Stimulated activated CD4-positive, alpha-beta T cell treated with anti-CD3 and anti-CD28 coated beads, Interleukin-12 subunit alpha, Interleukin-12 subunit beta, amount 100 ng/mL, for 24 hours (primary cell): ENCODE measurements at places on chromosomes 16 and 17.

DNA sequence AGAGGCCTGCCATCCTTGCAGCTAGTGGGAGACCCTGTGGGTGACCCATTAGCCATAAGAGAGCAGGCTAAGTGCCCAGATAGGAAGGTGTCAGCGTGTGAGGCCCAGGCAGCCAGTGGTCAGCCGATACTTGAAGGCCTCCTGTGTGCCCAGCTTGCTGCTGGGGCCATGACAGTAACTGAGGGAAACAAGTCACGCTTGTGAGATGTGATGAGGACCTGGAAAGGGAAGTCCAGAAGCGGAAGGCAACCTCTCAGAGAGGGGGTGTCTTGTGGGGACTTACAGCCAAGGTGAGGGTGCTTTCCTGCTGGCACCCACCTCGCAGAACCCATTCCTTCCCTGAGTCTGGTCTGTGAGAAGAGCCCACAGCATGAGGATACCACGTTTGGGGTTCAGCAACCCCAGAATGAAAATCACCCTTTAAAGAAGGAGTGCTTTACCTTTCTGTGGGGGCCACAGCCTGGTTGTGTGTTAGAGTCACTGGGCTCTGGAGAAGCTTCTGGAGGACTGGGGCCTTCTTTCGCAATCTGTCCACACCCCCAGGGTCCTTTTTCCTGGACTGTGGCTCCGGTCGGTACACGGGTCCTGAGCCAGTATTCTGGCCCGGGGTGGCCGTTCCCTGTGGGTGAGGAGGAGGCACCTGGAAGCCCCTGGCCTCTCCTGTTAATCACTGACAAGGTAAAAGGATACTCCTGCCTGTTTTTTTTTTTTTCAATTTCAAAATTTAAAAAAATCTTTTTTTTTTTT lies 53.9 kb downstream of the PLCG2 start:
- DNase-seq: no peak

DNA sequence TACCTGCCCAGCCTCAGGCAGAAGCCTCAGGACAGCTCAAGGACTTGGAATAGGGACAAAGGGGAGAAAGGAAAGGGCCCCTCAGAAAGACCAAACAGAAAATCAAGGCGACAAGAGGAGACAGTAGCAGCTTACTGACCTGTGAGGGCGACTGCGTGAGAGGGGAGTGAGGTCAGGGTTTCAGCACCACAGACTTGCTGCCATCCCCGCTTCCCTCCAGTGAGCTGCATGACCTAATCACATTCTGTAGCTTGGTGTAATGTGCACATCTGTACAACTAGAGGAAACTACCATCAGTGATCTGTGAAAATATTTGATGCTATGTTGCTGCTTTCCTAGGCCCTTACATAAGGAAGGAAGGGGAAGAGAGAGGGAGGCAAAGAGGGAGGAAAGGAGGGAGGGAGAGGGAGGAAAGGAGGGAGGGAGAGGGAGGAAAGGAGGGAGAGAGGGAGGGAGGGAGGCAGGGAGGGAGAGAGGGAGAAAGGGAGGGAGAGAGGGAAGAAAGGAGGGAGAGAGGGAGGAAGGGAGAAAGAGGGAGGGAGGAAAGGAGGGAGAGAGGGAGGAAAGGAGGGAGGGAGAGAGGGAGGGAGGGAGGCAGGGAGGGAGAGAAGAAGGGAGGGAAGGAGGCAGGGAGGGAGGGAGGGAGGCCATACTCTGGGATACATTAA lies 404.9 kb upstream of the CDH5 start:
- DNase-seq: no peak

DNA sequence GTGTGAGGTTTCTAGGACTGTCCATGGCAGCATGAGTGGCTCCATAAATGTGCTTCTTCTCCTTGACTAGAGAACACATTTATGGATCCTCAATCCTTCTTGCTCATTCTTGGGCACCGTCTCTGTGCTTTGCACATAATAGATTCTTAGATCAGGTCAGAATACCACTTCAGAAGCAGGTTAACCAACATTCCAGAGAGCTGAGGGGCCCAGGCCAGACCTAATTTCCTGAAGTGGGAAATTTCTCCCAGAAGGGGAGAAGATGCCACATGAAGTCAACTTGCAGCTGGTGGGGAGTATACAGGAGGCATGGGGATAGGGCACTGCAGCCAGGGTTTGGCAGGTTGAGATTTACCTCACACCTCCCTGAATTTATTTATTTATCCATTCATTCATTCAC lies 24.4 kb upstream of the VAT1L start:
- DNase-seq: no peak

- no peak for DNase-seq
Observed at GRCh38 chr16:75258807-75259141, 7.3 kb upstream of the BCAR1 start.

GRCh38 chr17:81265576-81265975 lies 26.5 kb downstream of the NDUFAF8 start:
- no peak for DNase-seq

GRCh38 chr16:47716571-47716970 lies 255.4 kb downstream of the PHKB start:
- DNase-seq: no peak

DNA sequence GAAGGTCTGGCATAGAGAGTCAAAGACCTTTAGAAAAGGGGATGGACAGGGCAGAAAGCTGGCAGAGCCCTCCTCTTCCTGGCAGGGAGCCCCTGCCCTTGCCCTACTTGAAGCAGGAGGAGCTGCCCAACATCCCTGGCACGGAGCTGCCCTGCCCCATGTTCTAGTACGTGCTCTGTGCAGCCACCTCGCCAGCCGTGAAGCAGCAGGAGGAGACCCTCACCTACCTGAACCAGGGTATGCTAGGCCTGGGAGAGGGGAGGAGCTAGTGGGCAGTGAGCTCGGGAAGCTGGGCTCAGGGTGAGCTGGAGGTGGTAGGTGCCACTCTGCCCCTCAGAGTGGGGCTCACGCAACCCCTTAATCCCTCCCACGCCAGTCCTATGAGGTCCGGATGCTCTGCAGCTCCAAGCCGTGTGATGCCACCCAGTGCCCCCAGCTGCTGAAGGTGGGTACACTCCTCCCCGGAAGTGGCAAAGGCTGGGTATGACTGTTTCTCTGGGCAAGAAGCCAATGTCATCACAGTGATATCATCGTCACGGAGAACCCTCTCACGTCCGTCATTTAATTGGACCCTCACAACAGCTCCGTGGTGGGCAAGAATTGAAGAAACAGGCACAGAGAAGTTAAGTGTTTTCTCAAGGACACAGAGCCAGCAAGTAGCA lies 12.7 kb upstream of the STAC2 start:
- DNase-seq: peak; percentile 32

- no peak for DNase-seq
Observed at GRCh38 chr17:45372325-45372869, 55.6 kb upstream of the MAP3K14 start.

DNA sequence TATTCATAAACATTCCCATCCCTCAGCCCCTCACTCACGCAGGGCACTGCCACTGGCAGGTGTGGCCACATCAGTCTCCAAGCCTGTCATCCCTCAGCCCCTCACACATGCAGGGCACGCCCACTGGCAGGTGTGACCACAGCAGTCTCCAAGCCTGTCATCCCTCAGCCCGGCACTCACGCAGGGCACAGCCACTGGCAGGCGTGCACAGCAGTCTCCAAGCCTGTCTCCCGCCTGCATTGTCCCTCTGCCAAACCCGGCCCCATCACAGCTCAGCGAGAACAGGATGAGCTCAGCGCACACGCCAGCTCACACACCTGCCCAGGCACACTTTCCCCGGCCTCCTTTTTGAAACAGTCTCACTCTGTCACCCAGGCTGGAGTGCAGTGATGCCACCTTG lies 11.4 kb upstream of the KREMEN2 start:
- DNase-seq: no peak

GRCh38 chr17:17043461-17044271 lies 1.4 kb downstream of the MPRIP start:
- no peak for DNase-seq

DNA sequence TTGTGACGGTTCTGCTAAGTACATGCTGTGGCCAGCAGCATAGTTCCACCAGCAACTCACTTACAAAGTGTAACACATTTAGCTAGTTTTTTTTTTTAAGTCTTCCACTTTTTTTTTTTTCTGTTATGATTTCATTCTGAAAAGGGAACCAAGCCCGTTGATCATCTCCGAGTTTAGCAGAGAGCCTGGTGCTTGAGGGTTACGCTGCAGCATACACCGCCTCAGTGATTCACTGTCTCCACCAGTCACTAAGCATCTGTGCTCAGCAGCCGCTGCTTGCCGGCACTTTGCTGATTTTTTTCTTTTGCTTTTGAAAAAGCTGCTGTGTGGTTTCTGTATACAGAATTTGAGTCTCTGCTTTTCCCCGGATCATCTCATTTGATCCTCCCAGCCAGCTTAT lies 194.5 kb upstream of the CDH13 start:
- no peak for DNase-seq

- no peak for DNase-seq
Observed at GRCh38 chr16:17998550-17998949, 338.0 kb downstream of the NPIPA8 start.

- DNase-seq: no peak
Observed at GRCh38 chr17:50133028-50133768, 3.2 kb upstream of the SAMD14 start.

DNA sequence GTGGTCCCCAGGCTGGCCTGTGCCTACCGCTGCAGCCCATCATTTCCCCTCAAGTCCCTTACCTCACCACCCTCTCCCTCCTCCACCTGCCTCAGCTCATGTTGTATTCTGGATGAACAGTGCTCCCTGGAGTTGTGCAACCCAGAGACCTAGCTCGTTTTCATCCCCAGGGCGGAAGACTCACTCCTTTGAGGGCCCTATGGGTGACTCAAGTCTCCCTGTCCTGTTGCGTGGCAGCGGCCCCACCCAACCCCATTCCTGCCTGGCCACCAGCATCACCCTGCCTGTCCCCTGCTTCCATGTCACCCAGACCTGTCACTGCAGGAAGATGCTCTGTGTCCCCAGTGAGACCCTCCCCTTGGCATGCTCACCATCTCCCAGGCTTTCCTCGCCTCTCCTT lies 3.3 kb downstream of the ALOX12B start:
- no peak for DNase-seq

GRCh38 chr17:74478420-74479100 lies 12.1 kb downstream of the CD300A start:
- peak; percentile 40 for DNase-seq

- DNase-seq: no peak
Observed at GRCh38 chr17:82263641-82264040, 9.9 kb downstream of the CSNK1D start.

- DNase-seq: no peak
Observed at GRCh38 chr16:77955127-77955526, 67.2 kb upstream of the CLEC3A start.

GRCh38 chr17:51427856-51428255 lies 167.5 kb downstream of the UTP18 start:
- DNase-seq: peak; percentile 56

- DNase-seq: no peak
Observed at GRCh38 chr17:56602292-56603130, 9.0 kb downstream of the NOG start.

- DNase-seq: no peak
Observed at GRCh38 chr16:65524997-65525396, 403.1 kb upstream of the CDH11 start.

GRCh38 chr16:87308826-87309225 lies 8.4 kb downstream of the C16orf95 start:
- no peak for DNase-seq
